ENCODE measurements at places on chromosomes 5 and 9.

- DNase-seq = no peak
Measured at GRCh38 chr9:126232461-126232860, 94.2 kb upstream of the MVB12B start.

- DNase-seq = no peak
Measured at GRCh38 chr5:75306746-75307145, 30.3 kb upstream of the HMGCR start.

DNA sequence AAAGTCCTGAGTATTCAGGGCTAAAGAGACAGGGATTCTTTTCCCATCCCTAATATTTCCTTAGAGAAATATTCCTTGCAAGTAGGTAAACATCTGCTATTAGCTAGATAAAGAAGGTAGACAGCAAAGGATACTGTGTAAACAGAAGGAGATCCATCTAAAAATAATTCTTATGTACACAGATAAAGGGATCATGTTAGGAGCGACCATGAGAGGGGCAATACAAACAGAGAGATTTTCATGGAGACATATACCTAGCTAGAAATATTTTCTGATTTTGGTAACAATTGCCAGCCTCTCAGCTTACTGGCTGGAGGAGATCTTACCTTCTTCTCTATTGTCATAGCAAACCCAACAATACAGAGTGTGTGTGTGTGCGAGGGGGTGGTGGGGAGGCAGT lies 184.6 kb upstream of the DMAC1 start:
- no peak for DNase-seq

DNA sequence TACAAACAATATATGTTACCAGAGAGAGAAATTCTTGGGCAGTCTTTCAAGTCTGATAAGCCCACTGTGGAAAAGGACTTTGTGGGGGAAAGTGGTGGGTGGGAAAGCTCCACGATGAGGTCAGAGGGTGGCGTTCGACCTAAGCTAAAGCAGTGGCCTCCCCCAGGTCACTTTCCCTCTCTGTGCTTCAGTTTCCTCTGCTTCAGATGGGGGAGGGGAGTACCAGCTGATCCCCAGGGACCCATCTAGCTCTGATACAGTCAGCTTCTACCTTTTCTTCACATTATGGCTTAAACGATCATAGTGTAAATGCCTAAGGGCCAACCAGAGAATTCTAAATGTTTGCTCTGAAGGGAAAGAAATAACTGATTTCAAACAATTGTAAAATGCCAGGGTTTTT lies 36.6 kb upstream of the ARSB start:
- no peak for DNase-seq

DNA sequence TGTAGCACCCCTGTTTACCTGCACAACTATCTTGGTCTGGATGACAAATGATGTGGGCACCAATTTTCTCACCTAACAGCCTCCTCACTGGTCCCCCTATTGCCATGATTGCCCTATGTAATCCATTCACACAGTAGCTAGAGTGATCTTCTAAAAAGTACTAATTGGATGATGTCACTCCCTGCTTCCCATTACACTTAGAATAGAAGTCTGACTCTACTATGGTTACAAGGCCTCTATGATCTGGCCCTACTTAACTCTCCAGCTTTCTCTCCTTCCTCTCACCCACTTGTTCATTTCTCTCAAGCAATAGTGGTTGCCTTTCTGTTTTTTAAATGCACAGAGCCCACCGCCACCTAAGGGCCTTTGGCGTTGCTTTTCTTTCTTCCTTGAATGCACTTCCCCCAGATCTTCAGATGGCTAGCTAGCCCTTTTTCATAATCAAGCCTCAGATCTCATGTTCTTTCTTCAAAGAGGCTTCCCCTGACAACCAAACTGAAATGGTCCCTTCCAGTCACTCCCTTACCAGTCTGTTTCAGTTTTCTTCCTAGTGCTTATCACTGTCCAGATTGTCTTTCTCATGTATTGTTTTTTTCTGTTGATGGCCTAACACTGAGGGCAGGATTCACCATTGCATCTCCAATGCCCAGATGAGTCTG lies 8.7 kb downstream of the IGIP start:
- DNase-seq = no peak

GRCh38 chr9:92671323-92671722 lies 1.4 kb upstream of the IPPK start:
- no peak for DNase-seq

DNA sequence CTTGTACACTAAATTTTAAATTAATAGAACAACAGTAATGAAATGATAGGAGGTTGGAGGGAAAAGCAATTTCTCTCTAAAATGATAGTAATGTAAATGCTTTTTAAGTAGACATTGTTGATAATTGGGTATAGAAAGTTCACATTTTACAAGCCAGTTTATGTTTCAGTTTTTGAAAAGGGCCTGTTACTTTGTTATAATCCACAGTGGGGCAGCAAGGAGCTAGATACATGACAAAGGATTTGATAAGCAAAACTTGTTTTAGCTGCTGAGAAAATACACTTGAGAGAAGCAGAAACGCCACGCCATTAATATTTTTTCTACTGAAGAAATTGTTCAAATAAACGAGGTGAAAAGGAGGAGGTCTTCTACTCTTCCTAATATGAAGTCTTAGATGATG lies 30.2 kb downstream of the SREK1 start:
- DNase-seq = no peak

DNA sequence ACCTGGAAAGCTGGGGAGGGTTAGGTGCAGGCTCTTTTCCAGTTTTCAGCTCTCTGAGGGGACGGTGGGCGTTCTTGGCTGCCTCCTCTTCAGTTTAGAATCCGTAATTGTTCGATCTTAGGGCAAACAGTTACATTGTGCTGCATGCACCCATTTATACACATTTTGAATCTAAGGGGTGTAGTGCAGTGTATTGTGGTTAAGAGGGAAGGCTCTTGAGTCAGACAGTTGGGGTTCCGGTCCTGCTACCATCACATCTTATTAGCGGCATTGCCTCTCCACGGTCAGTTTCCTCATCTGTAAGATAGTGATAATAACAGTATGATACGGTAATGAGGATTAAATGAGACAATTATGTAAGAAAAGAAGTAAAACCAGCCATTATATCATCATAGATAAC lies 625 bp downstream of the EXOSC2 start:
- no peak for DNase-seq

DNA sequence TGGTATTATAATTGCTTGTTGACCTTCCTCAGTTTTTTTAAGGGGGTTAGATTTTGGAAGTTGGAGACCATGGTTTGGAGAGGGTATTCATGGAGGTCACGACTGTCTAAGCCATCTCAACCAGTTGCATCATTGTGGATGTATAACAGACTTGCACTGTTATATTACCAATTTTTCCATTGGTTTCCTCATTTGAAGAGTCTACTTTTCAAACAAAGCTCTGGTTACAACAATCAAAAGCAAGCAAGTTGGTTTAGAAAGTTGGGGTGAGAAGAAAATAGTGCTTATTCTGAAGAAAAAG lies 103.3 kb downstream of the RPS23 start:
- DNase-seq = no peak

DNA sequence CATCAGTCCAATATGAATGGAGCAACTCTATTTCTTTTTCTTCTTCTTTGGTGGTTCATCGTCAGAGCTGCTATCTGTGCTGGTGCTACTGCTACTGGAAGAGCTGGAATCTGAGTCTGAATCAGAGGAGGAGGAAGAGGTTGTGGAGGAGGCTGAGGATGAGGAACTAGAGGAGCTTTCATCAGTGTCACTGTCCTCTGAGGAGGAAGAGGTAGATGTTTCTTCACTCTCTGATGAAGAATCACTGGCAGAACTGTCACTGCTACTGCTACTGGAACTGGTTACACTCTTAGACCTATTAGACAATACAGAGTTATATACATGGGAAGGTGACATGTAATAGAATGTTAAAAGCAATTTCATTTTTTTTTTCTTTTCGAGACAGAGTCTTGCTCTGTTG lies 27.8 kb downstream of the ZCCHC10 start:
- no peak for DNase-seq

GRCh38 chr9:118761016-118761790 lies 608.0 kb downstream of the BRINP1 start:
- no peak for DNase-seq

DNA sequence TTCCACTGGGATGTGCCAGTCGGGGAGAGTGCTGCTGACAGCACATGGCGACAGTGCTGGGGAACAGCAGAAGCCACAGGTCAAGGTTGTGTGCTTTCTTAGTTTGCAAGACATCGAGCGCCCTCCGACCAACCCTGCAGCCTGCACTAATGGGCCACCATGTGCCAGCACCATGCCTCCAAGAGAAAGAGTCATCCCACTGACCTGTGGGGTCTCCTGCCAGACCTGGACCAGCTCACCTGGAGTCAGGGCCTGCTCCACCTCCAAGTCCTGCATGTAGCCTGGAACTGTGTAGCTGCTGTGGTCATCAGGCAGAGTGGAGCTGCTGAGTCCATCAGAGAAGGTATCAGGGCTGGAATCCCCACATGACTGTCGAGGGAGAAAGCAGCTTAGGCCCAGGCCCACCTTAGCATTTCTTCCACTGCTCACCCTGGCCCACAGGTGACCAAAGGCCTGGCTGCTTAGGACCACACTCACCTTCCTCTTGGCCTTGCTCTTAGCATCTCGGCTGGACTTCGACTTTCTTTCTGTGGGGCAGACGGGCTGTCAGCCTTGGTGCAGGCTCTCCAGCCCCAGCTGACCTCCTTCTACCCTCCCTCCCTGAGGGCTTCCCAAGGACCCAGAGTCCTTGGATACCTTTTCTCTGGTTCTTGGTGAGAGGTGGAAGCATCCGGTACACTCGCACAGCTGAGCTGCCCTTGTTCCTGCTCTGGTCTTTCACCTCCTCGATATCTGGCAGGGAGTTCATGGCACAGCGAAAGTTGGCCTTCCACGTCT lies 4.1 kb downstream of the IRF1 start:
- DNase-seq = no peak

DNA sequence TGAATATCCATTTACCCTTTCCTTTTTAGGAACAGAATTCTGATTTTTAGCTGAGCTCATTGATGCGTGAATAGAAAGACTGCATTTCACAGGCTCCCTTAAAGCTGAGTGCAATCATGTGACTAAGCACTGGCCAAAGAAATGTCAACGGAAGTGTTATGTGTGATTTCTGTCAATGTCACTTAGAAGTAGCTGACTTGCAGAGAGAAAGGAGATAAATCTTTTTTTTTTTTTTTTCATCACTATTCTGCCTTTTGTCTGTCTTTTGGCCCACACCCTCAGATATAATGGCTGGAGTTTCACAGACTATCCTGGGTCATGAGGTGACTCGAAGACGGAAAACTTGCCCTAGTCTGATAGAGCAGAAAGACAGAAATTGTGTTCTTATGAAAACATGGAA lies 39.3 kb upstream of the SLC27A6 start:
- no peak for DNase-seq

- no peak for DNase-seq
Measured at GRCh38 chr9:125447202-125447802, 185.7 kb downstream of the GAPVD1 start.

DNA sequence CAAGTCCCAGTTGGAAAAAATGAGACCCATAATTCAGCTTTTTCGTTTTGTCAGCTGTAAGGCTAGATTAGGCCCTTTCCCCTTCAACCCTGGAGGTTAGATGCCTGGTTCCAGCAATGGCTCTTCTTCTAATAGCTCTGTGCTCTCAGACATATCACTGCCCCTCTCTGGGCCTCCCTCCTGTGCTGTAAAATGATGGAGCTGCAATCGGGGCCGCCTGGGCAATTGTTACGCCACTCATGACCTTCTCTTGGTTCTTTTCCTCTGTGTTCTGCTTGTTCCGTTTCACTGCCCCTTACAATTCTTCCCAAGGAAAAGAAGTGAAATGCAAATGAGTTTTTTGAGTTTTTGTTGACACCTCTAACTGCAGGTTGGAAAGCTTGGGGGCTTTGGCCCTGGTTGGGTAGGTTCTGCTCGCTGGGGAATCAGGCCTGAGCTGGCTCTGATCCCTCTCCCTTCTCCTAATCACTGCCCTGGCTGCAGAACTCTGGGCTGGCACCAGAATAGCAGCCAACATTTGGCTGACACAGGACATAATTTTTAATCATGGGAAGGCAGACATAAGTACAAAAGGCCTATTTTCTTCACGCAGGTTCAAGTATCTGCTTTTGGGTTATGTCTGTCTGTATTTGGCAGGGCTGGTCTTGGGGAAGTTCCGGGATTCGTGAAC lies 110.9 kb downstream of the FOXD1 start:
- no peak for DNase-seq

DNA sequence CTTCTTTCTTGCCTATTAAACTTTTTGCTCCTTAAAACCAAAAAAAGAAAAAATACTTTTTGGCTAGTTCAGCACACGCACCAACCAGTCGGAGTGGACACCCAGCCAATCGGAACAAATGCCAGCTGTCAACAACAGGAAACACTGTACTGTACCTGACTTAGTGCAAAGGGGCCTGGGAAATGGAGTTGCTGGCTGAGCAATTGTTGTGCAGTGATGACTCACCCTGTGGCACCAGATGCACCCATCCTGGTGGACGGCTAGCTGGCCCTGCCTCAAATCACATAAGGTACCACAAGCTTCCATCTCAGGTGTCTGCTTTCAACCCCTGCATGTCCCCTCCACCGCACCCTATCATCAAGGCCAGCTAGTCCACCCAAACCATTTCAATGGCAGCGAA lies 20.9 kb downstream of the FOXE1 start:
- no peak for DNase-seq

- DNase-seq = no peak
Measured at GRCh38 chr5:143398451-143399237, 4.8 kb downstream of the NR3C1 start.

- DNase-seq = no peak
Measured at GRCh38 chr5:68646144-68646543, 430.6 kb downstream of the PIK3R1 start.

- peak; percentile 40 for DNase-seq
Measured at GRCh38 chr5:43039471-43040286, 440 bp downstream of the ANXA2R start.

GRCh38 chr5:80035839-80036238 lies 691 bp downstream of the THBS4 start:
- DNase-seq = no peak

DNA sequence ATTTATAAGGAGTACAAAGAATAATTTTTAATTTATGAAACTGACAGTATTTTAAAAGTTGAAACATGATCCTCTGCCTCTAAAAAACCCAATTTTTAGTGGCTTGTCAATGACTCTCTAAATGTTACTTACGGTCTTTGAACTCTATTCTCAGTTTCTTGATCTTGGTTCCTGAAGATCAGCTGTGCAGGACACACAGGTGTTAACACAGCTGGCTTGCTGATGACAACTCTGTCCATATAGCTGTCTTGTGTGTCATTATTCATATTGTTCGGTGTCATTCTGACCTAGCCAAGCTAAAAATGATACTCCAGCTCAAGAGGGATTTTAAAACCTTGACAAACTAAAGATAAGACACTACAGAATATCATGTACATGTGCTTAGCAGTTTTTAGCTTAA lies 314.5 kb downstream of the CCDC171 start:
- DNase-seq = no peak

GRCh38 chr9:95793924-95794828 lies 81.3 kb upstream of the ERCC6L2 start:
- DNase-seq = no peak

GRCh38 chr9:108473209-108474112 lies 382.3 kb downstream of the ACTL7B start:
- DNase-seq = no peak

GRCh38 chr9:90641884-90642487 lies 638 bp downstream of the DIRAS2 start:
- no peak for DNase-seq

Data from activated CD8-positive, alpha-beta memory T cell treated with anti-CD3 and anti-CD28 coated beads for 4 hours (primary cell).